RWPE2 (cell line): ENCODE measurements at places on chromosomes 7 and 10.

GRCh38 chr7:47536661-47537611 is 45.0 kb downstream of the TNS3 start:
- H3K4me1 ChIP-seq = peaks cover 46% of the 10 kb centered on the region
- H3K4me3 ChIP-seq = peak overlapping the region; percentile 6
- H3K36me3 ChIP-seq = no peaks in the 10 kb centered on the region; the same call in 1 of the 2 replicates

DNA sequence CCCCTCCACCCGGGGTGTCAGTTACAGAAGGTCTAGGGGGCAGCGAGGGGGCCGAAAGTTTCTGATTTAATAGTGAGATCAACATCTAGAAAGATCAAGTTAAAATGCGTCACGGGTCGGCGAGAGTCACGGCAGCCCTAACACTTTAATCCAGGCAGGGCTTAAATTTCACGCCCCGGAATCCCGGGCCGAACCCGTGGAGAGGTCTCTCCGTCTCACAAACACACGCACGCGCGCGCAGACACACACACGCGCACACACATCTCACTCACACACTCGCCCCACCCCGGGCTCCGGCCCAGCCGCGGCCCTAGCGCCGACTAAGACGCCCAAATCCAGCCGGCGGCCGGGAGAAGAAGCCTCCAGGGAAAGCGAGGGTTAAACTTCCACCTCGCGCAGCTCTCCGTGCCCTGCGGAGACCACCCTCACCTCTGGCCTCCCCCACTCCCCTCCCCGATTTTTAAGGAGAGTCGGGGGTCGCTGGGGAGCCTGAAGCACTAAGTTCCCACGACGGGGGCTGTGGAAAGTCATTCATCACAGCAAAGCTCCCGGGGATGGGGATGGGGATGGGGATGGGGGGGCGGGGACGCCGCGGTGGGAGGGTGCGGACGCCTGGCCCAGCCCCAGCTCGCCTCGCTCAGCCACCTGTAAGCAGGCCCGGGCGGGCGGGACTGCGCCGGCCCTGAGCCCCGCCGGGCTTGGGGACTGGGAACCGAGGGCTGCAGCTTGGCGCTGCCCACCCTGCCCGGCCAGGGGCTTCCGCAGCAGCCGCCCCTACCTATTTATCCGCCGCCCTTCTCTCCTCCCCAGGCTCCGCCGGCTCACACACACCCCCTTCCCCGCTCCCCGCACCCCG is 1.6 kb downstream of the PDGFA start:
- H3K36me3 ChIP-seq = peaks cover 19% of the 10 kb centered on the region
- DNase-seq = no peak
- H3K27ac ChIP-seq = peak overlapping the region; percentile 92
- no peaks in the 10 kb centered on the region for H3K27me3 ChIP-seq

GRCh38 chr7:57385668-57386067 is 64.3 kb upstream of the ZNF716 start:
- H3K27ac ChIP-seq = no peak overlapping the region
- no peak overlapping the region for H3K4me3 ChIP-seq
- DNase-seq = no peak
- no peaks in the 10 kb centered on the region for H3K27me3 ChIP-seq
- no peaks in the 10 kb centered on the region for H3K4me1 ChIP-seq
- no peaks in the 10 kb centered on the region for H3K36me3 ChIP-seq

DNA sequence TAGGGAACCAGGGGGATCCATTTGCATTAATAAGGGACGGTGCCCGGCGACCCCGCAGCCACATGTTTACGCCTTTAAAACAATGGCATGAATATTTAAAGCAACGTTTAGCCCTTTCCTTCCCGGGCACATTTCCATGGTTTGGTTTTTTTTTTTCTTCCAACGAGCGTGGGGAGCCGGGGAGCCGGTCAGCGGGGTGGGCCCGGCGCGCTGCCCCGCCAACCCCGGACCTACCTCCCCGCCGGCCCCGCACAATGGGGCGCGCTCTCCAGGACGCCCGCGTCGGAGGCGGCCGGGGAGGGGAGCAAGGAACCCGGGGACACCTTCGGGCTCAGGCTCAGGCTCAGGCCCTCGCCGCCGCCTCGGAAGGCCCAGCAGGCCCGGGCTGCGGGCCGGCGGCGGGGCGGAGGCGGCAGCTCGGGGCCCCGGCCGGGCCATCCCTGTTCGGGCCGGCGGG is 1.0 kb downstream of the SEPHS1 start:
- H3K4me3 ChIP-seq = peak overlapping the region; percentile 100
- H3K36me3 ChIP-seq = peaks cover 25% of the 10 kb centered on the region
- no peak for DNase-seq
- peak overlapping the region; percentile 88 for H3K27ac ChIP-seq
- no peaks in the 10 kb centered on the region for H3K4me1 ChIP-seq

GRCh38 chr7:44894888-44895580 is 9.7 kb upstream of the PURB start:
- no peaks in the 10 kb centered on the region for H3K36me3 ChIP-seq
- no peak overlapping the region for H3K4me3 ChIP-seq
- H3K4me1 ChIP-seq = no peaks in the 10 kb centered on the region
- no peaks in the 10 kb centered on the region for H3K27me3 ChIP-seq
- no peak overlapping the region for H3K27ac ChIP-seq

DNA sequence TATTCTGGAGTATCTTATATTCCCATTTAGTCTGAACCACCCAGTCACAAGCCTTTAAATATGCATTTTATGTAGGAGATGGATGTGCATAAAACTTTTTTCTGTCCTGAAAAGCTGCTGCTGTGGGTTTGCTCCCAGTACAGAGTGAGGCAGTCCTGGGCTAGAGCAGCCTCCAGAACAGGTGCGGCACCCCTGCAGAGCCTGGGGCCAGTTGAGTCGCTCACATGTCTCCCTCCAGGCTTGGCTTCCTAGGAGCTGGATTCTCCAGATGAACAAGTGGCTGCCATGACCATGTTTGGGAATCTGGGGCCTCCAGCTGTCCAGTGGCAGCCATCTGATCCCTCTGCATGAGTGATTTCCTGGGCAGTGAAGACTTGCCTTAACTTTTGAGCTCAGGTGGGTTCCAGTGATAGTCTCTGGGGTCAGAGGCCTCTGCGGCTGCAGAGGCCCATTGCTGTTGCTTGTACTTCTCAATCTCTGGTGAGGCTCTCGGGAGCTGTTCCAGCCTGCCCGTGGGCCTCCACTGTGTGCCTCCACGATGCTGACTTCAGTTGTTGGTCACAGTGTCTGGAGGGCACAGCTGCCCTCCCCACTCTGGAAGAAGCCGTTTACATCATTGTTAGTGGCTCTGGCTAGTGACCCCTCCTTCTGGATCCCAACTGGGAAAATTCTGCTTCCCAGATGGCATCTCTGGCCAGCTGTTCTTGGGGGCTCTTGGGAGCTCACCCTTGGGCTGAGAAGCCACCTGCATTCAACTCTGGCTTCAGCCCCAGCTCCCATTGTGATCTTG is 120.4 kb downstream of the EMX2 start:
- H3K27ac ChIP-seq = no peak overlapping the region
- H3K27me3 ChIP-seq = no peaks in the 10 kb centered on the region
- no peaks in the 10 kb centered on the region for H3K36me3 ChIP-seq
- H3K4me3 ChIP-seq = no peak overlapping the region
- DNase-seq = no peak

DNA sequence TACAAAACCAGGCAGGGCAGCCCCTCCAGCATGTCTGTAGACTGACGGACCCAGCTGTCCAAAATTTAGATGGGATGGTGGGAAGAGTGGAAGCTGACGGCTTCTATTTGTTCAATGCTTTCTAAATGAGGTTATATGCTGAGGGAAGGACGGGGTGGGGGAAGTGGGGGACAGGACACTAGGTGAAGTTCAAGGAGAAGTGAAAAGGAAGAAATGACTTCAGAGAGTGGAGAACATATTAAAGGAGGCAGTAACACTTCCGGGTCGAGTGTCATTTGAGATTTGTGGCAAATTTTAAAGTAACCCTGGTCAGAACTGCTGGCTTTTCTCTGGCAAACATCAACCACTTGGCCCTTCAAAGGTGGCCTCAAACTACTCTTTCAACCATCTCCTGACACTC is 9.4 kb downstream of the PIP4K2A start:
- no peaks in the 10 kb centered on the region for H3K27me3 ChIP-seq
- no peaks in the 10 kb centered on the region for H3K36me3 ChIP-seq
- no peaks in the 10 kb centered on the region for H3K4me1 ChIP-seq
- no peak for DNase-seq
- no peak overlapping the region for H3K4me3 ChIP-seq
- H3K27ac ChIP-seq = no peak overlapping the region

GRCh38 chr10:124655191-124656112 is 88.7 kb downstream of the FAM53B start:
- H3K36me3 ChIP-seq = no peaks in the 10 kb centered on the region
- H3K4me1 ChIP-seq = peaks cover 13% of the 10 kb centered on the region
- H3K27me3 ChIP-seq = no peaks in the 10 kb centered on the region
- no peak overlapping the region for H3K4me3 ChIP-seq
- peak overlapping the region; percentile 44 for H3K27ac ChIP-seq
